ENCODE measurements at places on chromosomes 12 and 14.
A peak's percentile ranks its signal among the peaks of the same experiment; 100 is the strongest.

DNA sequence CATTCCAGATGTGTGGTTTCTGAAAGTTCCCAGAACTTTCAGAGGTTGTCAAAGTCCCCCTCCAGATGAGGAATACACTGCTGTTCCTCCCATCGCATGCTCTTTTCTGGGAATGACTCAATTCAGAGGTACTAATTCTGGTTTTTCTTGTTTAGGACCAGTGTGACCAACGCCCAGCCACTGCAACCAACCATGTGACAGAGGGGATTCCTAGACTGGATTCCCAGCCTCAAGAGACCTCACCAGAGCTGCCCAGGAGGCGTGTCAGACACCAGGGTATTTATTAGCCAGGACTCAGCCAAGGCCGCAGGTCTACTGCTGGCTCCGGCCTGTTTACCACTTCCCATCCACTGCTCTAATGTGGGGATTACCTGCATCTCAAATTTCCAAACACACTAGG lies 24.2 kb downstream of the TRAFD1 start:
- DNase-seq, result no peak

DNA sequence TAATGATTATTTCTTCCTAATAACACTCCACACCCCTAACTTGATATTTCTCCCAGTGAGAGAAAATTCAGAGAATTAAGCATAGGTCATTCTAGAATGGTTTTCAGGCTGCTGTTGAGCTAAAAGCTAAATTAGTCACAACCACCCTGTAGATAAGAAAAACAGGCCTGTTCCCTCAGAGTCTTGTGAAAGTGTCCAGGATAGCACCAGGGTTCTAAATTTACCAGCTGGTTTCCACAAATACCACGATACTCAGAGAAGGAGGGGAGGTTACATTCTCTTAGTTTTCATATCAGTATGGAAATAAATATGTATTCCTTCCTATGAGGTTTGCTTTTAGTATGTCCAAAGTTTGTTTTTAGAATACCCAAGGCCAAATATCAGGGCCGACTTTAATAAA lies 66.0 kb upstream of the YARS2 start:
- no peak for DNase-seq

DNA sequence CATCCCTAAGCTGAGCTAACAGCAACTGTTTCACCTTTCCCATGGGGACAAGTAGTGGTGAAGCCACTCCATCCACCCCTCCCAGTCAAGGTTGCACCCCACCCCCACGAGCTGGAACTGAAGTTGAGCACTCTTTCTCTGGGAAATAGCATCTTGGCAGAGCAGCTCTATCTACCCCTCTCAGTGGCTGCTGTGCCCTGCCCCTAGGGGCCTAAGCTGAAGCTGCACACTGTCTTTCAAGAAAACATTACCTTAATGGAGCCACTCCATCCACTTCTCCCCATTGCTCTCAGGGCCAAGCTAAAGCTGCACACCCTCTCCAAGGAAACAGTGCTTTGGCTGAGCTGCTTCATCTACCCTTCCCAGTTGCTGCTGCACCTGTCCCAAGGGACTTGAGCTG lies 170.6 kb upstream of the CCDC196 start:
- DNase-seq, result no peak

DNA sequence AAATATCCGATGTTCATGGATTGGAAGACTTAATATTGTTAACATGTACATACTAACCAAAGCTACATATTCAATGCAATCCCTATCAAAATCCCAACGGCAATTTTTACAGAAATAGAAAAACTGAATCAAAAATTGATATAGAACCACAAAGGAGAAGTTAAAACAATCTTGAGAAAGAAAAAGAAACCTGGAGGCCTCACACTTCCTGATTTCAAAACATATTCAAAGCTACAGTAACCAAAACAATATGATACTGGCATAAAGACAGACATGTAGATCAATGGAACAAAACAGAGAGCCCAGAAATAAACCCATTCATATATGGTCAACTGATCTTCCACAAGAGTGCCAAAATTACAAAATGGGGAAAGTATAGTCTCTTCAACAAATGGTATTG lies 5.4 kb upstream of the PELI2 start:
- DNase-seq, result no peak

DNA sequence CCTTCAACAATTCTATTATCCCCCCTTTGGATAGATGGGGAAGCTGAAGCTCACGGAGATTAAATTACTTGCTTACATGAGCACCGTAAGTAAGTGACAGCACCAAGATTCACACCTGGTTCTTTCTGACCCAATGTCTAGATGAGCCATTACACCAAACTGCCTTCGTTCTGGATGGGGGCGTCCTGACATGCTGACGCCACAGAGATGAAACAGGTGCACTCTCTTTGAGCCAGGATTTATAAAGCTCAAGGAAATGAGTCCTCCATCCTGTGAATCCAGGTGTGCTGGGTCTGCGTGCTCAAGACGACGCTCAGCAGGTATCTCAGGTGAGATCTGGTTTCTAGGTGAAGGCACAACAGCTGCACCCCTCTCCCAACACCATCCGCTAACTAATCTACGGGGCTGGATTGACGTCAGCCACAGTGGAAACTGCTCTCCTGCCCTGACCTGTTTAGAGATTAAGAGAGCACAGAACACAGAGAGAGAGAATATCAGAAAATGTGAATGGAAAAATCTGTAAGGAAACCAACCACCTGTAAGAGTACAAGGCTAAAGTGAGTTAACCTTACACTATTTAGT lies 61.6 kb downstream of the KSR2 start:
- DNase-seq, result no peak

- DNase-seq, result no peak
These were observed 34.6 kb upstream of the UBC start for GRCh38 chr12:124949066-124949465.

- no peak for DNase-seq
These were observed 32.8 kb downstream of the SH2B3 start for GRCh38 chr12:111438481-111438880.

DNA sequence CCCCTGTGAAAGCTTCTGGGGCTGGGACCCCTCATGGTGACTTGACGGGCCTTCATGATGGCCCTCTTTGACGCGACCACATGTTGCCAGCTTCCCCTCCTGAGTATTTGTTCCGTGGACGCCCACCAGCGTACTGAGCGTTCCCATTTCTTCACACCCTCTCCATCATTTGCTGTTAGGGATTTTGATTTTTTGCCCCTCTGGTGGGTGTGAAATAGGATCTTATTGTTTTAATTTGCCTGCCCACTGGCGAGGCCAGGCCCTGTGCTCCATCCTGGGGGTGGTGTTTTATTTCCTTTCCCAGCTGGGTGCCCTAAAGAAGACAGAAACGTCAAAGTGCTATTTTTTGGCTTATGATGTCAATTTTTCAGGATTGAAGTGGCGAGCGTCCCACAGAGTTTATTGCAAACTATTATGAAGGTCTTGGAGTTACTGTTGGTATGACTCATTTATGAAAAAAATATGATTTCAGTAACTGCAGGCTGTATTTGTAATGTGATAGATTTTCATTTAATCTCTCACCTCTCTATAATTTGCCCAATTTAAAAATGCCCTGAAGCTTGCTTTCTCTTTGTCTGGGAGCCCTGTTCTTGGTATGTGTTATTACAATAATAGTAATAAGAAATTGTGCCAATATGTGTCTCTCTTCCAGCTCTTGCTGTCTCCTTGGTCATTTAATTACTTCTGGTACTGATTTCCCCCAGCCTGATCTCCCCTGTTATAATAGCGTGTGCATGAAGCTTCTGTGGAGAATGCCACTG lies 99.6 kb downstream of the SLC25A47 start:
- DNase-seq, result no peak

DNA sequence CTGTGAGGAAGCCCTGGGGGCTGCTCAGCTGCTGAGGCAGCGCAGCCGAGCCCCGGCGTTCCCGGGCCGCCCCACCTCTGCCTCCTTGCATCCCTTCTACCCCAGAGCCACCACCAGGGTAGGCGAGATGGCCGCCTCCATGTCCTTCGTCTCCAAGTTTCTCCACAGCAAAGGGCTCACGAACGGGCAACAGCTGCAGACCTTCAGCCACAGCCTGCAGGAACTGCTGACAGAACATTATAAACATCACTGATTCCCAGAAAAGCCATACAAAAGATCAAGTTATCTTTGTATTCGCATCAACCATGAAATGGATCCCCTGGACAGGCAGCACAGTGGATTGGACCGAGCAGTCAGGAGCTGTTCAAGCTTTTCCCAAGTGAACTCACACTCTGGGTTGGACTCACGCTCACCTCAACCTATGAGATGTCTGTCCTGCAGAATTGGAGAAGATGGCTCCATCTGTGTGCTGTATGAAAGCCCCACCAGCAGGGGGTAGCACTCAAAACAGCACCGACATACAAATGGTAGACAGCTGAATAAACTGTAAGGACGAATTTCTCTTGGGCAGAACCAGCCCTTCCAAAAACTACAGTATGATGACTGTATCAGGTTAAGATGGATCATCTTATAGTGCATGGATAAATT lies 19.4 kb upstream of the A2M start:
- DNase-seq, result no peak

DNA sequence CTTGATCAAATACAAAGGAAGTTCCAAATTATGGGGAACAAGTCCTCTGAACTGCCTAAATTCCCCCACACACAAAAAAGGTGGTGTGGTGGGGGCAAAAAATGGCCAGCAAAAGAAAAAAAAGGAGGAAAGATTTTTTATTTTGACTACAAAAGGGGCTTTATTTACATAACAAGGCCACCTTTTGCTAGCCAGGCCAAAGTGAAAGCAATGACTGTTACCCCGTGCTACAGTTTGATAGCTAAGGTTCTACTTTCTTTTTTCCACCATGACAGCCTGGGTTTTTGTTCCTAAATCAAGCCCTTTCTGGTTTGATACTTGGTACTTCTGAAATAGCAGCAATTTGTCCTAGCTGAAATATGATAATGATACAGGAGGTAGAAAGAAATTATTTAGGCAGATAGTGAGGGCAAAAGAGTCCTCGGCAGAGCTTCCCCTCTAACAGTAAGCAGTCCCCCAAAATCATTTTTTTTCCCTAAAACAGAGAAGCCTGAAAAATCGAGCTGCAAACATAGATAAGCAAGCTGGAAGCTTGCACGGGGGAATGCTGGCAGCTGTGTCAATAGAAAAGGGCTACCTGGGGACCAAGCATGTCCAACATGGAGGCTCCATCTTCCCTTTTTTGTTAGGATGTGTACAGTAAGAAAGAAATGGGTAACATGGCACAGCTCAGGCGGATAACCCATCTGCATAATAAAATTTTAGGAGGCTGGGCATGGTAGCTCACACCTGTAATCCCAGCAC lies 8.9 kb upstream of the B4GALNT1 start:
- DNase-seq, result no peak

- DNase-seq, result peak; percentile 32
These were observed 227.7 kb upstream of the CRY1 start for GRCh38 chr12:107320929-107321631.

- no peak for DNase-seq
These were observed 2.3 kb downstream of the TULP3 start for GRCh38 chr12:2893007-2893406.

DNA sequence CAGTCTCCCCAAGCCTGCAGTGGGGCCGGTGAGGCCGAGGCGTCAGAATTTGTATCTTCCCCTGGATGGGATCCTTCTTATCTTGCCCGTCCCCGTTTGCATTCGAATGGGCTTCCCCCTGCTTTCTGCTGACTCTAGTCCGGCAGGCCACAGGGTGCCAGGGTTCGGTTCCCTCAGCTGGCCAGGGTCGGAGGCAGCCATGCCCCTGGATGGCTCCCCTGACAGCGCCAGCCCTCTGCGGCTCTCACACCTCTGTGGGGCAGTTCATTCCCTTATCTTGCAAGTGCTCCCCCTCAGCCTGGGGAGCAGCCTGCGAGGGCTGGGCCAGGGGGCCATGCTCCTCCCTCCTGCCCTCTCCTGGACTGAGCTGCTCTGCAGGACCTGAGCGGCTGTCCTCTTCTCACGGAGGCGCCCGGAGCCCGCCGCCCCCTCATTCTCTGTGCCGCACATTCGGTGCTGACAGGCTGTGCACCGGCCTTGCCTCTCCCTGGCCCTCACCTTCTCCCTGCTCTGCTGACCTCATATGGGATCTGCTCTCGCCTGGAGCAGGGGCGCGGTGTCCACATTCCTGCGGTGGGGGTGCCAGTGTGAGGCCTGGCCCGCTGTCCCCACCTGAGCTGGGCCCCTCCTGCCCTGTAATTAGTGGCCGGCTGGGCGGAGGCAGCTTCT lies 32.8 kb downstream of the KIF26A start:
- no peak for DNase-seq

- DNase-seq, result no peak
These were observed 15.7 kb upstream of the SLC10A1 start for GRCh38 chr14:69812711-69813110.

- DNase-seq, result no peak
These were observed 216.7 kb downstream of the RBM19 start for GRCh38 chr12:113749433-113749815.

DNA sequence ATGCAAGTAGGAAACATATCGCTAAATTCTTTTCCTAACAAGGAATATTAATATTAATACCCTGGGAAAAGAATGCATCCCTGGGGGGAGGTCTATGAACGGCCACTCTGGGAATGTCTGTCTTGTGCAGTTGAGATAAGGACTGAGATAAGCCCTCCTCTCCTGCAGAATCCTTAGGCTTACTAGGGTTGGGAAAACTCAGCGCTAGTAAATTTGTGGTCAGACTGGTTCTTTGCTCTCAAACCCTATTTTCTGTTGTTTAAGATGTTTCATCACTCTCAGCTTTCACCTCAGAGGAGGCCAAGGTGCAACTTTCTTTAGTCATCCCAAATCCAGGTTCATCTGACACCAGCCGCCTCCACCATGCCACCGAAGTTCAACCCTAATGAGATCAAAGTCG lies 11.2 kb upstream of the RESF1 start:
- no peak for DNase-seq

GRCh38 chr12:39764944-39765560 lies 145.4 kb upstream of the ABCD2 start:
- DNase-seq, result no peak

DNA sequence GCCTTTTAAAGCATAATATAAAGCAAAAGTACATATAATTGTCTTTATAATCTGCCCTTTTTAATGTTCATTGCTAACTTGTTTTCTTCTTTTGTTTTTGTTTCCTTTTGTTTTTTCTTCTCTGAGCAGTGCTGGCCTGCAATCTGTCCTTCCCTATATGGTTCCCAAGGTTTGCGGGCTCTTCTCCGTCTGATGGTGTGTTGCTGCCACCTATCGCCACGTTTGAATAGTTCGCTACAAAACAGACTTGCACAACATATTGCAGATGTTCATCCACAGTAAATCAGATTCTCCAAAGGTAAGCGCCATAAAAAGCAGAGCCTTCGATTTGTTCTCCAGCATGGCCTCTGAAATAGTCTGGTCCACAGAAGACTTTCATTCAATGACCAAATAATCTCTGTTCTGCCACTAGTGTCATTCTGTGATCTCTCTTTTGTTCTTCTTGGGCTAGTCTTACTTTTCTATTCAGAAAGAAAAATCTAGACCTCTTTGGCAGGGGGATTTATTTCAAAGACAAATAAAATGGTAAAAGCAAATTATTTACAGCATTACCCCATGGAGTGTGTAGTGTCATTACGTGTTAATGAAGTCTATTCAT lies 33.5 kb downstream of the C12orf50 start:
- no peak for DNase-seq
